Inflammatory macrophage treated with lipopolysaccharide for 1 hour (primary cell): ENCODE measurements at places on chromosomes 6 and 20.
A peak's percentile ranks its signal among the peaks of the same experiment; 100 is the strongest.

GRCh38 chr6:89619567-89619966 is 19.0 kb downstream of the LYRM2 start:
- DNase-seq, result no peak

DNA sequence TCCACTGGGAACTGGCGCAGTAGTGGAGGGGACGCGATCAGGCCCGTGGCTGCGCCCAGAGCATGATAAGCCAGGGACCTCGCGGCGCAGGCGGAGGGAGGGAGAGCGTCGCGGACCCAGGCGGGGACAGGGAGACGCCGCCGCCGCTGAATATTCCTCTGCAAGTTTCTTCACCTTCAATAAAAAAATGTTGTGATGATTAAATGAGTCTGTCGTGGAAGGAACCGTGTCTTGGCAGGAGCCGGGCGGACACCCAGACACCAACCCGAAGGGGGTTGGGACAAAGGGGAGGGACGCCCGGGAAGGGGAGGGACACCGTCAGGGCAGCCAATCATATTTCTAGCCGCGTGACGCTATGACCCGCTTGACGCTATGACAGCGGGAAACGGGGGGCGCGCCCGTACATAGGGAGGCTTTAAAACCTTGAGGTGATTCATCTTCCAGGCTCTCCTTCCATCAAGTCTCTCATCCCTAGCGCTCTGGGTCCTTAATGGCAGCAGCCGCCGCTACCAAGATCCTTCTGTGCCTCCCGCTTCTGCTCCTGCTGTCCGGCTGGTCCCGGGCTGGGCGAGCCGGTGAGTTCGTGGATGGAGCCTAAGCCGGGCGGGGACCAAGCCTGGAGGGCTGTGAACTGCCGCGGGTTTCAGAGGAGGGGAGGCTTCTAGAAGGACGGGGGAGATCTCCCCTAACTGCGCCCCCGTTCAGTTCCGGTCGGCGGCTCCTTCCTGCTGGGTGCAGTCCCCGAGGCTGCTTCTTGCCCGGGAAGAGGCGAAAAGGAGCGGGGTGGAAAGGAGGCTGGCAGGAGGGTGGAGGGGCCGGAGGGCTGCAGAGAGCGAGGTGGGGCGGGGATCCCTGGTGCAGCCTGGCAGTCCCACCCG is at the start of gene ULBP2:
TSS of gene ULBP2 (plus strand) at position 432 of the 878 bp plus-strand sequence. CDS start at position 491, 59 bp downstream.
- peak; percentile 81 for DNase-seq

- peak; percentile 17 for DNase-seq
Measured at GRCh38 chr6:88378639-88379038, 212.5 kb upstream of the CNR1 start.

DNA sequence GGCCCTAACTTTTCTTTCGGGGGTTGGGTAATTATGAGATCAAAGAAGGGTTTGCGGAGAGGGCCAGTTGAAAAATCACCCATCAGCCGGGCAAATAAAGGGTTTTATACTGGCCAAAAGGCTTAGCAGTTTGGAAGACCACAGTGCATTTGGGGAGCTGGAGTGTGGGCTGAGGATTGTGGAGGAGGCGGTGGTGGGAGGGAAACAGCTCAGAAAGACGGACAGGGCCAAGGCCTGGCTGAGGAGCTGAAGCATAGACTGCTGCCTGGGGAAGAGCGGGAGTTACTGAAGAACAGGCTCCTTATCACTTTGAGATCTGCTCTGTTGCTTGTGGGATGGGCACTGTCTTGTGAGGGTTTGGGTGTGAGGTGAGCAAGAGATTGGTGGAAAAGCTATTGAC is 144.2 kb downstream of the CARMIL1 start:
- no peak for DNase-seq

DNA sequence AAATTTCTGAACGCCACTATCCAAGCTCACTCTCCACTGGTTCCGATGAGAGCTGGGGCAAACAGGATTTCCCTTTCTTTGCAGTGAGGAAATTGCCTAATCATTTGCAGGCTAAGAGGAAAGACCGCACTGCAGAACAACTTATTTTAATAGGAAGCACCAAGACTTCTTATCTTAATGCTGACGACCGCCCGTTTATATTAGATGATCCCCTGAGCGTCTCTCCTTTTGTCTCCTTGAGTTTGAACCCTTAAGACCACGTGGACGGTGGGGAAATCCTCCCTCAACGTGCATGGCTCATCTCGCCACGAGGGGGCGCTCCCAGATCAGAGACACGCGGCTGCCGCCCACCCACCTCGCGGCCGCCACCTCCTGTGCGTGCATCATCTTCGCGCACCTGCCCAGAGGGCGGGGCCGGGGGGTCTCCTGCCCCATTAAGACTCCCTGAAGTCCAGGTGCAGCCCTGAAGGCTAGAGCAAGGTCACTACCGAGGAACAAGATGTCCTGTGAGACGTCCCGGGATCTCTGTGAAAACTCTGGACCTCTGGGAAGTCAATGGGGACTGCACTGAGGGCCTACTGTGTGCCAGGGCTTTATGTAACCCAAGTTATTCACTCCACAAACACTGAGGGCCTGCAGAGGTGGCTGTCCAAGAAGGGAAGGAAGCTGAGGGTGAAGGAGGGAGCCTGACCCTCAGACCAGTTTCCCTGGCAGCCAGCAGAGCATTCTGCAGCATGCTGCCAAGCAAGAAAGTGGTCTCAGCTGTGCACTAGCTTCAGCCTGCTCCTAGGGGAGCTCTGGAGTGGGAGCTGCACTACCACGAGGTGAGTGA is 28.1 kb downstream of the PDYN start:
- DNase-seq, result peak; percentile 70

- DNase-seq, result no peak
Measured at GRCh38 chr6:153849072-153849779, 189.8 kb upstream of the OPRM1 start.

DNA sequence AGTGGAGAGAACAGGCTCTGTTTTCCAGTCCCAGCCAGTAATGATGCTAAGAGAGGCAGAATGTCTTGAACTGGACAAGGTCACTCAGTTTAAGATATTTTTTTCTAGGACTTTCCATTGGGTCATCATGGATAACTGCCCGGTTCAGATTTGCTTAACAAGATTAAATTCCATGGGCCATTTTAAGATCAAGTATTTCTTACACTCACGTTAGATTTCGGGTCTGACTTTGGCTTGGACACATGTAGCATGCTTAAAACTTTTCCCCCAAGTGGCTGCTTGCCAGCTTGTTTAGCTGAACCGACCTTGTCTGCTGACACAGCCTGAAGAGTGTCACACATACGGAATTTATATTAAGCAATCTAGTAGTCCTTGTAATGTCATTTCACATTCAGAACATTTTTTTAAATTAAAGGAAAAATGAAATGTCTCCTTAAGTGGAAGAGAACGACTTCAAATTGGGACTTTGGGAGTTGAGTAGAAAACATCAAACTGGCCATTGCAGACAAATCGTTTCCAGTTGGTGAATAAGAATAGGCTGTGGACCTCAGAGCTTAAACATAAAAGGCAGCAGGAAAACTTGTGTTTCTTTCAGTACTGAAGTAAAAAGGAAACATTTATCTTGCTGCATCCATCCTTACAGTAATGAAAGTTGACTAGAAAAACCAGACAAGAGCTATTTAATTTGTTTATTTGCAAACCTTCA is 29.0 kb downstream of the ARMC2 start:
- DNase-seq, result no peak

DNA sequence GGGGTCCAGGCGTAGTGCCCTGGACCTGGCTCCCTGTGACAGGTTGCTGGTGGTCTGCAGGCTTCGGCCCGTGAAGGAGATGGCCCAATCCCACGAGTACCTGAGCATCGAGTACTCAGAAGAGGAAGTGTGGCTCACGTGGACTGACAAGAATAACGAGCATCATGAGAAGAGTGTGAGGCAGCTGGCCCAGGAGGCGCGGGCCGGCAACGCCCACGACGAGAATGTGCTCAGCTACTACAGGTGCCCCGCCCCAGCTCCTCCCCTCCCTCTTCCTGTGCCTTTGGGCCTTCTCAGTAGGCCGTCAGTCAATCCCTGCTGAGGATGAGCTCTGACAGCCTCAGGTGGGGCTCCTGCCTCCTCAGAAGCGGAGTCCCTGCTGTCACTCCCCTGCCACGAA is 42.6 kb downstream of the UQCC2 start:
- DNase-seq, result no peak

DNA sequence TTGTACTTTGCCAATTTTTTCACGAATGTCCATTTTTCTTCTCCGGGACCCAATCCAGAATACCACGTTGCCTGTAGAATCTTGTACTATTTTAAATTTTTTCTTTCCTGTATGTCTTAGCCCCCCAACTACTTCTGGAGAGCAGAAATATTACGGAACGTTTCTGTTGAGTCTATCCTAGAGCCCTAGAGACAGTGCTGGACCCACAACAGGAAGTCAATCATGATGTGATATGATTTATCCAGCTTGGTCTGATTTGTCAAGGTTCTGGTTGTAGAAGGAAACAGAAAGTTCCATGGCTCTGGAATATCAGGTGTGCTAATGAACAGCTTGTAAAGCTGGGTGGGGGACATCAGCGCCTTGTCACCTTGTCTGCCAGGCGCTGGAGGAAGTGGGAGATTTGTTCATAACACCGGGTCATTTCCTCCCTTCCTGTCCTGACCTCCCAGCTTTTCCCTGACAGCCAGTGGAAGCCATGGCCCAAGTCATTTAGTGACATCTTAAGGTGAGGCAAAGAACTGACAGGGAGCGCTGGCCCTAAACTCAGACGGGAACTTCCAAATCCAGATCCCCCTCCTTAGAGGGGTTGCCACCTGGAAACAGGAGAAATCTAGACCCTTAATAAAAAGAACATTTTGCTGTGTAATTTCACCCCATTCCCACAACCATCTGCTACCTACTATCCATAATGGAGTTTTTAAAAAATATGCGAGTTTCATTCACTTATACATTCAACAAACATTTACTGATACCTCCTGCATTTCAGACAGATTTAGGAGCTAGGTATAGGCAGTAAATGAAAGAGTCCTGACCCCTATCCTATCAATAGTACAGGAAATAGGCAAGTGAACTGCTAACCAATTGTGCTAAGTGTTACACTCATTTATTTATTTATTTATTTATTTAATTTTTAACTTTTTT is 130.5 kb downstream of the ZFP64 start:
- no peak for DNase-seq

DNA sequence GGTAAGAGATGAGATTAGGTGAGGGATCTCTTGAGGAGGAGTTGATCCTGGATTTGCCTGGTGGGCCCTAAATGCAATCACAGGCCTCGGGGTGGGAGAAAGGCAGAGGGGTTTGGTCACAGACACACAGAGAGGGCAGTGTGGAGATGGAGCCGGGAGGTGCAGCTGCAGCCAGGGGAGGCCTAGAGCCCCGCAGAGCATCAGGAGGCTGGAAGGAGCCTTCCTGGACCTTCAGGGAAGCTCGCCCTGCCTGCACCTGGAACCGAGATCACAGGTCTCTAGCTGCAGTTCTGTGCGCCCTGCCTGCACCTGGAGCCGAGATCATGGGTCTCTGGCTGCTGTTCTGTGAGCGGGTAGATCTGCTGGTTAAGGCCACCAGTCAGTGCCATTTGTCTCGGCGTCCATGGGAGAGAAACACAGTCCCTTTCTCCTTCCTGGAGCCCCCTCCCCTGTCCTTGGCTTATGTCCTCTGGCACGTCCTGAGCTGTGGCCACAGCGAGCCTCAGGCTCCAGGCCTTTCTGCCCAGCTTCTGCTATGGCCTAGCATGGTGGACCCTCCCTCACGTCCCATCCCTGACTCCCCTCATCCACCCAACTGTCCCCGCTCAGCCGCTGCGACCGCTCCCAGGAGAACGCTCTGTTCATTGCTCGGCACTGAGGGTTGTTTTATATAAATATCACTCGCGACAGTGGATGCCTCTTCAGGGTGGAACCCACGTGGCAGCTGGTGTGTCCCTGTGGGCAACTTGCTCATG is 112.0 kb downstream of the DACT2 start:
- no peak for DNase-seq

- no peak for DNase-seq
Measured at GRCh38 chr6:139701003-139701402, 326.6 kb upstream of the CITED2 start.

DNA sequence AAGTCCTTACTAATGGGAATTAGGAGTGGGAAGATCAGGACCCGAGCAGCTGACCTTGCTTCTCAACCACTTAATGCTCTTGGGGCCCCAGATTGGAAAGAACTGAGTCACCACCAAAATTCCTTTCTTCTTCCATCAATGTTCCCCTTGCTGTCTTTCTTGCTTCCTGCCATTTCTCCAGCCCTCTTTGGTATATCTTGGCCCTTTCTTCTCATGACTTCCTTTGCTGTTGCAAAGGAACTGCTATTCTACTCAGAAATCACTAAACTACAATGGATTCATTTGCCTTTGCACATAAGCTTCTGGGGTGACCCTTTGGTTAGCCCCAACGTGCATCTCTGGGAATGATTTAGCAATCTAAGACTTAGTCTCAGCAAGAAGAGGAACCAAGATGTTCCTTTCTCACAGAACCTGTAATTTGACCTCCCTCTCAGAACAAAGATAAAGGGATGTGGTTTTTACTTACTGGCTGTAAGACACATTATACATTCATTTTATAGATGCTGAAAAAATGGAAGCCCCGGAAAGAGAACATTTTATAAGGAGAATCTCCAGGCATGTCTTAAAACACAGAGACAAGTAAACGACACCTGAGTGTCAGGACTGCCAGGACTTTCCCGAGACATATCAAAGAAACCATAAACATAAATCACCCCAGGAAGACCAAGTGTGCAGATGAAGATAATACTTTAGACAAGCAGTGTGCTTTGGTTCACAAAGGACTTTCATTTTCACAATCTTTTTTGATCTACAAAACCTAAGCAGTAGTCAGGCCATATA is 99.0 kb upstream of the TNFAIP3 start:
- DNase-seq, result peak; percentile 76

DNA sequence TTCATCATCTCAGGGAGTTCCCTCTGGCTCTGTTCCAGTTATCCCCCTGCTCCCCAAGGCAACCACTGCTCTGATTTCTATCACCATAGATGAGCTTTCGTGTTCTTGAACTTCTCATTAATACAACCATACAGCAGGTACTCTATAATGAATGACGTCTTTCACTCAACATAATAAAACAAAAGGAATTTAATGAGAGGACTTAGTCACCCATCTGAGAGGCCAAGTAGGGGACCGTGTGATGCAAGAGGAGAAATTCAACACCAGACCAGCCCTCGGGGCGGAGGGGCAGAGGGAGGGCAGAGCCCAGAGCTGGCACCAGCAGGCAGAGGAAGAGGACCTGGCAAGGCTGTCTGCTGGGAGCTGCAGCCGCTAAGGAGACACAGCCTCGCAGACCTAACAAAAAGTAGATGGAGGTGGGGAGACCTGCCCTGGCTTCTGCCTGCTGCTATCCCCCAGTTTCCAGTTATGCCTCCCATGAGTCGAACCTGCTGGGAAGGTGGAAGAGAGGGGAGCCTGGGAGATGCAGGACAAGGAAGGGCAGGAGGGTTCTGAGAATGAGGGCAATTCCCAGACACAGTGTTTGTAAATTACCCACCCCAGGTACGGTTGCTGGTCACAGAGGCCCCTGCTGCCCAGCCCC is 13.8 kb downstream of the CCN5 start:
- DNase-seq, result peak; percentile 49

- peak; percentile 47 for DNase-seq
Measured at GRCh38 chr6:33132081-33132524, 56.3 kb downstream of the HLA-DPB1 start.

GRCh38 chr6:9086331-9086730 is 651.0 kb upstream of the SLC35B3 start:
- no peak for DNase-seq

GRCh38 chr6:20173833-20174792 is 38.2 kb downstream of the MBOAT1 start:
- DNase-seq, result no peak
